ENCODE measurements at places on chromosomes 5 and 9.

- DNase-seq, result no peak
Measured at GRCh38 chr9:31492229-31492628, 892.2 kb upstream of the ACO1 start.

GRCh38 chr5:41347569-41347968, 134.2 kb upstream of the C6 start:
- DNase-seq, result no peak

DNA sequence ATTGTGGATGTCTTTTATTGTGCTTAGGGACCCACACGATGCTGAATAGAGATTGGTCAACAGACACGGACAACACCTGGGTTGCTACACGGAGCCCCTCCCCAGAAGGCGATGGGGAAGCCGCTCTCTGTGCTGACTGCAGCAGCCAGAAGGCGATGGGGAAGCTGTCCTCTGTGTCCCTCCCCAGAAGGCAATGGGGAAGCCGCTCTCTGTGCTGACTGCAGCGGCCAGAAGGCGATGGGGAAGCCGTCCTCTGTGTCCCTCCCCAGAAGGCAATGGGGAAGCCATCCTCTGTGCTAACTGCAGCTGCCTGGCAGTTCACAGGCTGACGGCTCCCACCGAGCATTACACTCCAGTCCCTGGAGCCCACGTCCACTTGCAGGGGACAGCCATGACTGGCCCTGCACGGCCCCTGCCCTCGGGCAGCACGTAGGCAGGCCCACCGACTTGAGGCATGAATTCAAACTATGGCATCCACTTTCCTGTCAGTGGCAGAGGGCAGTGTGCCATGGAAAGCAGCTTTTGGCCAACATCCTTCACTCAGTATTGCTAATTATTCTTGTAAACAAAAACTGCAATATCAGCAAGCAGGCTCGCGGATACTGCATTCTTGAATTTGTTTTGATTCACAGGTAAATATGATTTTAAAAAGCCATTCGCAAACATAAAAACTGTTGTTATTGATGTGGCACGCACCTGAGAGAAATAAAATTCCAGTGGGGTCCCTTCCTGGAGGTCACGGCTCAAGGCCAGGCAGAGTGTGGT, 48.1 kb upstream of the CLPTM1L start:
- no peak for DNase-seq

DNA sequence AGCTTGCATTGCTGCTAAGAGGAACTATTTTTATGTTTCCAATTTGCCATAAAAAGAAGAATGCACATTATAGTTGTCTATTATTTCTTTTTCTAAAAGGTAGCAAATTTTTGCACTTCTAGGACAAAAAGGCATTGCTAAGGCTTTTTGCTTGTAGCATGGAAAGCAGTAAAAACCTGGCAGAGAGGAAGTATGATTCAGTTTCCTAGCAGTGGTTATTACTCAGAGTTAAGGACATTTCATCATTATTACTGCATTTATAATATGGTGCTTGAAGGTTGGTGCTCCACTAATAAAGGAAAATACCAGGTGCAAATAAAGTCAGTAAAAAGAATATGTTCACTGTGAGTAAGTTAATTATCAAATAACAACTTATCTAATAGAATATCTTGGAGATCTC, 179.8 kb upstream of the PLPPR1 start:
- DNase-seq, result no peak

- no peak for DNase-seq
Measured at GRCh38 chr5:138955671-138956295, 80.6 kb upstream of the LRRTM2 start.

DNA sequence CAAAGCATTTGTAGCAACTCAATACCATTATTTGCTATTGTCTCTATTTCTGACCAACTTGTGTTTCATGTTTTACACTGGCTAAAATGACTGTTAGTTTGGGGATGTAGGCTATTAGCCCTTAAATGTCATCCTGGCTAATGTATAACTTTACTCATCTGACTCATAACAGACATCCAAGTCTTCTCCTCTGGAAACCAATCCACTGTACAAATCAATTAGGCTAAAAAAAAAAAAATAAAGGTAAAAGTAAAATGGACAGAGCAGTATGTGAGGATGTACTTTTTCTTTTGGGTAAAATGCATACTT, 20.6 kb downstream of the MEGF9 start:
- DNase-seq, result no peak

DNA sequence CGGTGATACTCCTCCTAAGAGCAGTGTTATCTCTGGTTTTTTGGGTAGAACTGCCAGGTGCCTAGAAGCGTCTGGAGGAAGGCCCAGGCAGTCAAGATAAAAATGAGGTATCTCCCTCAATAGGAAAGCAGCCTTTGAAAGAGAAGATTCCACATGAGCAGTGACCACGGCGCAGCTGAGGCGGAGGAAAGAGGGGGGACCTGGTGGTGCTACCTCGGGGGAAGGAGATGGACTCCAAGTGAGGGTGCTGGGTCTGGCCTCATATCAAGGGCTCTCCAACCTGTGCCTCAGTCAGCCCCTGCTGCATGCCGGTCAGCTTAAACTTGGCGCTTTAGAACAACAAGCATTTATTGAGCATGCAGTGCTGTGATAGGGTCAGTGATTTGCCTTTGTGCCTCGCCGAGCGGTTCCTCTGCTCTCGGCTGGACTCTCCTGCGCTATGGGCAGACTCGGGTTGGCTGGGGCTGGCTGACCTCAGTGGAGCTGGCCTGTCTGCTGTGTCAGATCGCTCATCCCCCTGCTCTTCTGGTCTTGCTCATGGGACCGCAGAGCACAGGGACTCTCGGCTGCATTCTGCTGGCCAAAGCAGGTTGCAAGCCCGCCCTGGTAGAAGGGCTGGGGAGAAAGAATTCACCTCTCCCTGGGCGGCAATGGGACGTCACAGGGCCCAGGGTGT, 121.1 kb upstream of the IRX4 start:
- DNase-seq, result no peak

GRCh38 chr5:1637639-1638481, 114.1 kb upstream of the LPCAT1 start:
- no peak for DNase-seq

DNA sequence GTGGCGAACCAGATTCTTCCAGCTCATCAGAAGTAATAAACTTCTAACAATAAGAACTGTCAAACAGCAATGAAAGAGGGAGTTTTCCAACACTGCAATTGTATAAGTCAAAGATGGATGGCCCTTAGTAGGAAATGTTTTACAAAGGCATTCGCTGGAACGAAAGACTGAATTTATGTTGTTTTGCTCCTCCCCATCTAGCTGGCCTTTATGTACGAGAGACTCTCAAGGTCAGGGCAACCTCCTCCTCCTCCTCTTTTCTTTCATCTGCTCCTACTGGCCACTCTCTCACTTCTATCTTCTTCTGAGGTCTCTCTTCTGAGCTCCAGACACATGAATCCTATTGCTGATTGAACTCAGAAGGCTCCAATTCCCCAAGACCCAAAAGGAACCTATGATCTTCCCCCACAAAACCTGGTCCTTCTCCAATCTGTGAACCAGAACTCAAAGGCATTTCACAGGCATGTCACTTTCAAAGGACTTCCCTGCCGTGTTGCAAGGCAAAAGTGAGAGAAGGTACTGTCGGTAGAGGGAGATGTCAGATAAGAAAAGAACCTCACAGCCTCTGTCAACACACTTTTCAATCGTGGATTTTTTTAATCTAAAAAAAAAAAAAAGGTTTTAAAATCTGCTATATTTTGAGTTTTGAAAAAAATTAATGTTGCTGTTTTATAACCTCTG, 28.5 kb upstream of the PUM3 start:
- no peak for DNase-seq

GRCh38 chr9:104575456-104575855, 6.5 kb downstream of the OR13C8 start:
- DNase-seq, result no peak

DNA sequence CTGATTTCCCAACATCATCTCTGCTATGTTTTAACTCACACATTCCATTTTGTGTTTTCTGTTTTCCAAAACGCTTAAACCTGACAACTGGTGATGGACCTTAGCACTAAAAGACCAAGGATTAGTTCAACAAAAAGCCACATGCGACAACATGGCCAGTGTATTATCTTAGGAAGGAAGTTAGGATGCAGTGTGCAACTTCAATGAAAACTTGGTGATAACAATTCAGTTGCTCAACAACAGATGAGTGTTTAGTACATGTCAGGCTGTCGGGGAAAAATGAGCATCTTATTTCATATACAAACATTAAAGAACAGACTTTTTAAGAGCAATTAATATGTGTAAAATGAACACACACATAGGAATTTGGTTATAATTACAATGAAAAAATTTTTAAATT, 780.0 kb downstream of the SEMA5A start:
- DNase-seq, result no peak

GRCh38 chr5:60843936-60844905, at the start of gene ELOVL7:
TSS of gene ELOVL7 (minus strand) at chr5:60844269. CDS start at chr5:60787397, 56,872 bp downstream.
- no peak for DNase-seq

DNA sequence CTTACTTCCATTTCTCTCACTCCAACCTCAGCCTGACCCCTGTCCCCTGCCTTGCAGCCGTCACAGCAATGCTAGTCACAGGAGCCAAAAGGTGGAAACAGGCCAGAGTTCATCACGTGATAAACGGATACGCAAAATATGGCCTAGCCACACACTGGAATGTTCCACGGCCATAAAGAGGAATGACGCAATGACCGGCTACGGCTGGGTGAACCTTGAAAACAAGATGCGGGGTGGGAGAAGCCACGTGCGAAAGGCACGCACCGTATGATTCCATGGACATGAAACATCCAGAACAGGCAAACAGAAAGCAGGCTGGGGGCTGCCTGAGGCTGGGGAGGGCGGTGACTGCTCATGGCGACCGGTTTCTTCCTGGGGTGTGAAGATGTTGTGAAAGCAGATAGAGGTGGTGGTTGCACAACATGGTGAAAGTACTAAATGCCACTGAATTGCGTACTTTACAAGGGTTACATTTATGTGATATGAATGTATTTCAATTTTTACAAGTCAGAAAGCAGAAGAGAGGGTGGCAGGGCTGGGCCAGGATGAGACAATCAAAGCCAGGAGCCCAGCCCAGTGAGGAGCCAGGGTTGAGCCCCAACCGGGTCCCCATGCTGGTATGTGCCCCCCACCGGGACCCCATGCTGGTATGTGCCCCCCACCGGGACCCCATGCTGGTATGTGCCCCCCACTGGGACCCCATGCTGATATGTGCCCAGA, 117.8 kb upstream of the SARDH start:
- no peak for DNase-seq

DNA sequence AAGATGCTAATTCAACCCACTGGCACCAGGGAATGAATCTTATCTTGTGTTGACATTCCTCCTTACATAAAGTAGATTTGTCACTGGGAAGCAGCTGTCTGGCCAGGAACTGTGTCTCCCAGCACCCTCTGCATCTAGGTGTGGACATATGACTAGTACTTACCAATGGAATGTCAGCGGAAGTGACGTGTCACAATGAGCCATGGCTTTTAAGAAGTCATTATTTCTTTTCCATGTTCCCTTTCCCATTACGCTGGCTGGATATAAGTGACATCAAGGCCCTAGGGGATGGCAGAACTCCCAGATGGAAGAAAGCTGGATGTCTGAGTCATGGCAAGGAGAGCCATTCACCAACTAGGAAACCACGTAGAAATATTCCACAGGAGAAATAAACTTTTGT, 84.7 kb upstream of the MAST4 start:
- no peak for DNase-seq

- DNase-seq, result no peak
Measured at GRCh38 chr5:54388409-54388808, 67.1 kb upstream of the HSPB3 start.

- no peak for DNase-seq
Measured at GRCh38 chr5:98770209-98770910, 3.1 kb upstream of the RGMB start.

DNA sequence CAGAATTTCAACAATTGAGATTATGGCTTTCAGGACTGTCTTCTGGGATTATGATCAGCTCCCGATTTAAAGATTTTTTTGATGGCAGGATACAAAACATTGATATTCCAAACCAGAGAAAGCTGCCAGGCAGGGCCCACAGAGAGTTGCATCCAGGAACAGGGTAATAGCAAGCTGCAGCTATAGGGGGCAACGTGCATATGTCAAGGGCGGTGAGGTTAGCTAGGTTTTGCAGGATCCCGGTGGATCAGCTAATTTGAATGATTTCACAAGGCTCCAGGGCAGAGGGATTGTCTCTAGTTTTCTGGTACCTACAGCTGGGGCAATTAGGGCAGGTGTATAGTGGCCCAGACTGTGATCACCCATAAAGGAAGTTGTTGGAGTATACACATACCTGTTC, 339.4 kb downstream of the CHSY3 start:
- DNase-seq, result no peak

DNA sequence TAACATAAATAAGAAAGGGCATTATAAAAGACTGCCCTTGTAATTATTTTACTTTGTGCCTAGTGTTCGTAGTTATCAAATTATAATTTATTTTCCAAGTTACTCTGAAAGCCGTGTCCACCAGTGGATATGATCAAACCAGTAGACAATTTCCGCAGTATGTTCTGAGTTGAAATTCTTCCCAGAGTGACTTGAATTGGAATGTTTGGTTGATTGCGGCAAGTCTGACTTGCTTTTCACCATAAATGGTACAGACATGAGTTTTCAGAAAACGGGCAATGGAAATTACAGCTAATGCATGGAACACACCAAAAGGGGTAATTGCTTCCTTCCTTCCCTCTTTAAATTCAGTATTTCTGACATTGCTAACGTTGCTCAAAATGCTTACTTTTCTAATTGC, 56.6 kb downstream of the CHSY3 start:
- no peak for DNase-seq

DNA sequence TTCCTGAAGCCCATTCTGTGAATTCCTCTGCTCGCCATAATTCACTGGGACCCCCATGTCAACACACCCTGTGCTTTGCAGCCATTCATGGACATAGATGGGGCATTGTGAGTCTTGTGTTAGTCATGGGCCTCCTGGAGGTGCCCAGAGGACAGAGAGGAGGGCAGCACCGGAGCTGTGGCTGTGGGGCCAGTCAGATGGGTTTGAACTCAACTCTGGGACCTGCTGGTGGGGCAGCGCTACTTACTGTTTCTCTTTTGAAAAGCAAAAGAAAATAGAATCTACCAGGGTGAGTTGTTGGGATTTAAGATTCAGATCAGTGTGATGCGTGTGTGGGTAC, 11.3 kb upstream of the EXOC3 start:
- no peak for DNase-seq

GRCh38 chr5:144463481-144464223, 293.0 kb downstream of the KCTD16 start:
- no peak for DNase-seq

DNA sequence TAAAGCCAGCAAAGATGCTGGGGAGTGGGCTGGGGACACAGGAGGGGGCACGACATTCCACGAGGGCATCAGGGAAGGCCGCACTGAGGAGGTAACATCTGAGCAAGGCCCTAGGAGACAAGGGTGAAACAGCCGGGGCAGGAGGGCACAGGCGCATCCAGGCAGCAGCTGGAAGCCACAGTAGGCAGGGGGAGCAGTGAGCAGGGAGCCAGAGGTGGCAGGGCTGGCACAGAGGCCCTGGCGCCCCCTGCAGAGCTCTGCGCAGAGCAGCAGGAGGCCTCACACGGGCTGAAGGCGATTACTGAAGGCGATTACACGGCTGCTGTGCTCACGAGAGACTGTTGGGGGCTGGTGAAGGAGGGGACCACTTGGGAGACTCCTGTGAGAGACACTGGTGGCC, 15.4 kb downstream of the LMAN2 start:
- no peak for DNase-seq

All from stimulated activated CD4-positive, alpha-beta T cell treated with anti-CD3 and anti-CD28 coated beads, Interleukin-1b, Interleukin-23, amount 100 ng/mL, for 1 hour (primary cell).